ENCODE measurements at places on chromosomes 4 and X.

GRCh38 chr4:156676116-156676851 is 295.3 kb downstream of the PDGFC start:
- DNase-seq, result no peak

DNA sequence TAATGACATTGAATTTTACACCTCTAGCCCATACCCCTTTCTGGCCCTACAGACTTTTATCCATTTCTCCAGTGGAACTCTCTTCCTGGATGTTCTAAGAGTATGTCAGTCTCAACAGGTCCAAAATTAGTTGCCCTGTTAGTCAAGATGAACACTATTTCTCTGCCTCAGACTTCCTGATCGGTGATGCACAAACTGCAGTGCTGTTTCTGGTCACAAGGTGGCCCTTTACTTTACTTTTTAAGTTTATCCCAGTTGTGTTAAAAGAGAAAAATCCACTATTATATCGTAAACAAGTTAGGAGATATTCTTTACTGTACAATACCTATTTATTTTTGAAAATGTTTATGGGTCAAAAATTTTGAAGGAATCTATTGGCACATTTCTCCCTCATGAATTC is 13.1 kb downstream of the TCEAL7 start:
- no peak for DNase-seq

GRCh38 chr4:155789391-155789790 is 30.6 kb downstream of the GUCY1B1 start:
- no peak for DNase-seq

GRCh38 chr4:158170691-158171561 is 1.9 kb downstream of the GASK1B start:
- no peak for DNase-seq

GRCh38 chrX:135541351-135541750 is 20.9 kb downstream of the INTS6L start:
- DNase-seq, result no peak

DNA sequence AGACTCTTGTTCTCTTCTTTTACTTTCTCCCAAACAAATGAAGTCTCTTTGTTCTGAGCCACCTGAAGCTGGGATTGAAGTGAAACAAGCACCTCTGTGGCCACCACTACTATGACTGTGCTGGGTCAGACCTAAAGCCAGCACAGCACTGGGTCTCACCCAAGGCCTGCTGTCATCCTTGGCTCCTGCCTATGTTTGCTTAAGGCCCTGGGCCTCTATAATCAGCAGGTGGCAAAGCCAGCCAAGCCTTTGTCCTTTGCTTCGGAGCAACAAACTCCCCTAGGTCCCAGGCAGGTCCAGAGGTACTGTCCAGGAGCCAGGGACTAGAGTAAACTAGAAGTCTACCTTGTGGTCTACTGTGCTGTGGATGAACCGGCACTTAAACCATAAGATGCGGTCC is 220.6 kb upstream of the ARSJ start:
- DNase-seq, result no peak

DNA sequence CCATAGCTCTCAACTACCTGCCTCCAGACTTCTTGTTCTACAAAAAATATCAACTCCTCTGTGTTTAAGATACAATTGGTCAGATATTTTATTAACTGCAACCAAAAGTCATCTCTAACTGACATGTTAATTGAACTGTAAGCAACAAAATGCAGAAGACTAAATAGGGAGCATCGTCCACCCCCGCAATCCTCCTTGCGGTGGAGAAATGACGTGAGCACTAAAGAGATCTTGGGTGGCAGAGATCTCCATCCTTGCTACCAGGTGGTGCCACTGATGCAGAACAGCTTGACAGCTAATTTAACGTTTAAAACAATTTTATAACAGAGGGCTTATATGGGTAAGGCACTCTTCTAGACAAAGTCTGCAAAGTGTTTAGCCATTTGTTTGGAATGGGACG is 164.4 kb upstream of the FTHL17 start:
- no peak for DNase-seq
